ENCODE measurements at places on chromosomes 4 and X.

DNA sequence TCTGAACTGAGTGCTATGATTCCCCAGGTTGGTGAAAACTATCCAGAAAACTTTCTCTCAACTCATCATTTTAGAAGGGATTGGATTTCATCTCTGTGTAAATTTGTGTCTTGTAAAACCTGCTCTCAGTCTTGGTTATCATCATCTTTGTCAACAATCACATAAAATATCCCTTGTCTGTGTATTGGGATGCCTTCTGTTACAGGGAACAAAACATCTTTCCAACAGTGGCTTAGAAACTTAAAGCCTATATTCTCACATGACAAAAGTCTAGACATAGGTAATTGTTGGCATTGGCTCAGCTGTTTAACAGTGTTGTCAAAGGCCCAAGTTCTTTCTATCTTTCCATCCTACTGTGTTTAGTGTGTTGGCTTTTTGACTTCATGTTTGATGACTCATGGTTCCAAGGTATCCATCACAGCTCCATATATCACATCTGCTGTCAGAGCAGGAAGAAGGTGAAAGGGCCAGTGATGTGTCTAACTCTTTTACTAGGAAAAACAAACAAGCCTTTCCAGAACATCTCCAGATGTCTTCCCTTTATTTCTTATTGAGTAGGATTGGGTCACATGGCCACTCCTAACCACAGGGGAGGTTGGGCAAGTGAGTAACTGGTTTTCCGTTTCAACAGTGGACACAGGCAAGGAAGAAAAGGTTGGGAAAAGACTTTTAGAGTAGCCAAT is 65.0 kb downstream of the PHEX start:
- DNase-seq: no peak

GRCh38 chrX:21638311-21638710 is 19.8 kb downstream of the KLHL34 start:
- no peak for DNase-seq

DNA sequence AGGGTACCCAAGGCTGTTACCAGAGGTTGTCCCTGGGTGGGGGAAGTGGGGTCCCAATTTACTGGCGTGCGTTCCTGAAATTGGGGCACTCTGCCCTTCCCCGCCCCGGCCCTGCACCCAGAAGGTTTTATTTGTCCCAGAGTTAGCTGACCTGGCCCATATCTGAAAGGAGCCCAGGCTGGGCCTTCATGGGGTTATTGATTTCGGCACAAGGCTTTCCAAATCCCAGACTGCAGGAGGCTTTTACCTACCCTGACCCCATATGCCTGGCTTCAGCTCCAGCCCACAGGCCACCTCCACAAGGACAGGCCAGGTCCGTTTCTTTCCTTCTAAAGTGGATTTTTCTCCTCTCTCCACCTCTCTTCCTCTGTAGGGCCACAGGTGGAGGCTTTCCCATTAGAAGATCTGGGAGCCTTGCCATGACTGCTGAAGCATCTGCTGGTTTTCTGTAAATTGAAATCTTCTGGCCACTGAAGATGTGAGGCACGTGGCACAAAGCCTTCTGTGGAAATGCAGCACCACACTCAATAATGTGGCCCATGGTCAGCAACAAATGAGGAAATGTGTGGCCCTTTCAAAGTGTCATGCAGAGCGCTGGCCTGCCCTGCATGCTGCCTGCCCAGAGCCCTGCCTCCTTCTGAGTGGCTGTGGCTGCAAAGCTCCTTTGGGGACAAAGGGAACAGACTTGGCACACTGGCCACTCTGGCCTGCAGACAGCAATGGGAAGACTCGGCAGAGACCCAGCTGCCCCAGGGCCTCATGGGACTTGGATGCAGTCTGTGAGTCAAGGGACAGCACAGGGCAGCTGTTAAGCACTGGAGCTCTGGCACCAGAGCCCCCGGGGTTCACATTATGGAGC is 43.1 kb upstream of the MTM1 start:
- DNase-seq: no peak

GRCh38 chr4:33200377-33200776 is 2480.2 kb downstream of the PCDH7 start:
- DNase-seq: no peak

- DNase-seq: no peak
Measured at GRCh38 chr4:177263818-177264217, 45.9 kb upstream of the NEIL3 start.

DNA sequence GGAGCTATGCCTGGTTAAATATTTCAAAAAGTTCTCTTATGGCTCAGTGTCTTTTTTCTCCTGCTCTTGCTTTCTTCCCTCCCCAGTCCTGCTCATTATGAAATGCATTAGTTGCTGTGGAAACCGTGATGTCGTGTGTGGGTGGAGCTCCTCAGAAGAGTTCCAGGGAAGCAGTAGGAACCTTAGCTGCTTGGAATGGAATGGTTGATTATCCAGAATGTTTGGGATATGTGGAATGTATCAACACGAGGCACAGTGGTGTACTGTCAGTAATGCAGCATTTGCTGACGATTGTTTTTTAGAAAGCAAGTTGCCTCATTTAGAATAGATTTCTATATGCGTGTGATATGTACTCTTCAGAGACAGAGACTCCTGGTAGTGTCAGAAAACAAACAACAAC is 333.2 kb downstream of the ARHGAP10 start:
- no peak for DNase-seq

DNA sequence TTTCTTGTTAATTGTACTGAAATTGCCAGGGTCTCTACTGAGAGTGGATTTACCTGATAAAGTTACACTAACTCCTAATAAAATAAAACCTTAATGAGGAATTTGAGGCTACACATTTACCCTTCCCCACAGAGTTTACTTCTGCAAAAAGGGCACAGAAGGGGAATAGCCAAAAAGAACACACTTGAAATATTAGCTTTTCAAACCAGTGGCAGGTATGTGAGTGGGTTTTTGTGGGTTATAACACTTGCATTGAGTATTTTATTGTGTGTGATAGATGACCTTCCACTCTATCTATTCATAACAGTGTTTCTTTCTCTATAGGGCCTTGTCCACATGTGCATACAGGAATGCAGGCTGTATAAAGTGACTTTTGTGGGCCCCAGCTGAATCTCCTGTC is 5.0 kb upstream of the GPR174 start:
- DNase-seq: no peak

GRCh38 chrX:100207331-100208024 is 202.6 kb downstream of the PCDH19 start:
- no peak for DNase-seq

GRCh38 chrX:151359931-151360871 is 36.8 kb upstream of the VMA21 start:
- peak; percentile 15 for DNase-seq

GRCh38 chr4:125316791-125317524 is 2.2 kb downstream of the FAT4 start:
- DNase-seq: no peak

DNA sequence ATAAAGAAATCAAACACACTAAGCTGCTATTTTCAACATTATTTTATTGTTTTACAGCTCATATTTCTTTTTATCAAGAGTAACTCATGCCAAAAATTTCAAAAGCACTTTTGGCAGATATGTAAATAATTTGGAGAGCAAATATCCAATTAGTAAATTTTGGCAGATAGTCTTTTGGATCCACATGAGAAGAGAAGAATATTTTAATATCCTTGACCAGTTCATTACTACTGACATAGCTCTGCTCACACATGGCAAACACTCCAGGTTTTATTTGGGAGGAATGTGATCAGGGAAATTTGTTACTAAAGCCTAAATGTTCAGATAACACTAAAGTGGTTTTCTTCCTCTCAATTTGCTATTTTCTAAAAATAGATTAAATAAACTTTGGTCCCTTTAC is 1054.3 kb downstream of the FAT4 start:
- no peak for DNase-seq

- DNase-seq: no peak
Measured at GRCh38 chr4:19540859-19541540, 710.7 kb upstream of the SLIT2 start.

DNA sequence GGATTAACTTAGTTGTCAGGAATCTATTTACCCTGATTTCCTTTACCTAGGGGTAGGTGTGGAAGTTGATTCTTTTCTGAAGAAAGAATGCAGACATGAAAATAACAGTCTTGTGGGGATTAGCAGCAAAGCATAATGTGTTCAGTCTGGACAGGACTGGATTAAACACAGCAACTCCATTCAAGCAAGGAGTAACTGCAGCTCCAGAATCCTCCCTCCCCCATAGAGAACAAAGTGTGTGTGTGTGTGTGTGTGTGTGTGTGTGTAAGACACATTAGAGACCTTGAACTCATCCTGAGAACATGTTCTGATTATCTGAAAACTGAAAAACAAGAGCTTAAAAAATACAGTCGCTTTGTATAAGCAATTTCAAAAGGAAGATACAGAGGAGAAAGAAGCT is 9.3 kb downstream of the C4orf54 start:
- no peak for DNase-seq

- no peak for DNase-seq
Measured at GRCh38 chrX:82848111-82848510, 660.0 kb upstream of the POU3F4 start.

- no peak for DNase-seq
Measured at GRCh38 chrX:150293311-150294013, 69.7 kb upstream of the MAMLD1 start.

DNA sequence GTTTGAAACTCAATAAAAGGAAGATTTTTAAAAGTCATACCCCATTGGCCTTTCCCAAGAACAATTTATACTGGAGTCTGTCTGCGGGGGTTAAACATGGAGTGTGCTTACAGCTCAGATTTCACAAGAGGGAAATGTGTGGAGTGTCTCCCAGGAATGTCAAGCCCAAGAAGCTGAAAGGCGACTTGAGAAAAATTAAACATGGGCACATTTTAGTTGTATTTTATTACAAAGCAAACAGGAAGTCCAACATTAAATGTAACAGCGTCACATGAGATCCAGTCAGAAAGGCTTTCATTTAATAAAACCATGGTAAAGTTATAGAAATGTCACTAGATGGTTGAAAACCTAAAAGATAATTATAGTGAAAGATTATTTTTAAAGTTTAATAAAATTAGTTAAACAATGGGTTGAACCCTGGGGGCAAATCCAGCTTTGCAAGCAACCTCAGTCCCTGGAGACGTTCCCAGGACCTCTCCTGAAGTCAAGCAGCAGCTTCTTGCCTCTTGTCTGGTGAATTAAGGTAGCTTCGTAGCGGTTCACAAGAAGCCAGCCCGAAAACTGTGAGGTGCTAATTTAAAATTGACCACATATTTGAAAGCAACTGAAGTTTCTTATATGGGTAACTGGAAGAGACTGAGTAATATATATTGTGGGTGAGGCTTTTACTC is 168.4 kb upstream of the EDNRA start:
- no peak for DNase-seq

GRCh38 chrX:109841869-109842579 is 109.0 kb upstream of the ACSL4 start:
- no peak for DNase-seq

GRCh38 chr4:100690812-100691211 is 173.0 kb upstream of the EMCN start:
- no peak for DNase-seq

DNA sequence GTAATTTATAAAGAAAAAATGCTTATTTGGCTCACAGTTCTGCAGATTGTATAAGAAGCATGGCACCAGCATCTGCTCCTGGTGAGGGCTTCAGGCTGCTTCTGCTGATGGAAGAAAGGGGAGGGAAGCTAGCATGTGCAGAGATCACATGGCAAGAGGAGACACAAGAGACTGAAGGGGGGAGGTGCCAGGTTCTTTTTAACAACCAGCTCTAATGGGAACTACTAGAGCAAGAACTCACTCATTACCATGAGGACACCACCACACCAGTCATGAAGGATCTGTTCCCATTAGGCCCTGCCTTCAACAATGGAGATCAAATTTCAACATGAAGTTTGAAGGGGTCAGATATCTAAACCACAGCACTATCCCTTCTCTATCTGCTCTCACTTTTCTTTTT is 9.4 kb upstream of the COPS4 start:
- no peak for DNase-seq

DNA sequence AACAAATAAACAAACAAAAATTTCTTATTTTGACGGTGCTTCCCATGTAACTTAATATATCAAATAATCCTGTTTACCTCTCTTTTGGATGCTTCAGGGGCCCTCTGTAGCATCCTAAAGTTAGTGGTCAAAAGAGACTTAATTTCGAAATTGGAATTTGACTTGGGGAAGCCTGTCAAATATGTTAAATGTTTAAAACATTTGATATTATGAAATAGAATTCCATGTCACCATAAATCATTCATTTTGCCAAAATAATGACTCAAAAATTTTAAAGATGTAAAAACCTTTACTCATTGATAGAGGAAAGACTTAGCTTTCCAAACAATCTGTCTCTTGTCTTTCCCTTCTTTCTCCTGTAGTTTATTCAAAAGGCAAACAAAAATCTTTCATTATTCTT is 20.6 kb upstream of the TEX13A start:
- DNase-seq: no peak

DNA sequence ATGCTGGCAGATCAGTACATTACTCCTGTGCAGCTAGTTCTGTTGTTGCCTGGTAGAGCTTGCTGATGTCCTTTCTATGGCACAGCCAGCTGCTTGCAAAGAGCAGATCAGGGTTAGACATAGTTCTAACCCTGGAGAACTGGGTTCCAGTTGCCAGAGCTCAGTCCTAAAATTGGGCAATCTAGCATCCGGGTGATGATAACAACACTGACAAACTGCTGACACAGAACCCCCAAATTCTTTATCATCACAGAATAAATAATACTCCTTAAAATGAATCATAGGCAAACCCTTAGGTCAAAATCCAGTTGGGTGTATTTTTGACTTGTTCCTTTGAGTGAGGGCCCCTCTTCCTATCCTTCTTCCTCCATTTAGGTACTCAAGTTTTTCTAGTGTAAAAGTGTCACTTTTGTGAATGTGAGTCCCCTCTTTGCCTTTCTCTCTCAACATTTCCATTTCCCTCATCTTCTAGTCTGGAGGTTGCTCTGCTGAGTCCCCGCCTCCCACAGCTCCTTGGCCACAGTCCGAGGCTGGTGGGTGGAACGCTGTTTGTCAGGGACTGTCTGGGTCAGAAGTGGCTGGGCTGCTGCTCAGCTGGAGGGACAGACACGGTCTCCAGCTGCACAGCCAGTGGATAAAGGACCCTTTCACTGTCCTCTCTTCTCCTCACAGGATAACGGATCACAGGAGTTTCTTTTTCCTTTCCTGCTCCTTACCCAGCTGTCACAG is 93.6 kb upstream of the RASGEF1B start:
- DNase-seq: no peak

DNA sequence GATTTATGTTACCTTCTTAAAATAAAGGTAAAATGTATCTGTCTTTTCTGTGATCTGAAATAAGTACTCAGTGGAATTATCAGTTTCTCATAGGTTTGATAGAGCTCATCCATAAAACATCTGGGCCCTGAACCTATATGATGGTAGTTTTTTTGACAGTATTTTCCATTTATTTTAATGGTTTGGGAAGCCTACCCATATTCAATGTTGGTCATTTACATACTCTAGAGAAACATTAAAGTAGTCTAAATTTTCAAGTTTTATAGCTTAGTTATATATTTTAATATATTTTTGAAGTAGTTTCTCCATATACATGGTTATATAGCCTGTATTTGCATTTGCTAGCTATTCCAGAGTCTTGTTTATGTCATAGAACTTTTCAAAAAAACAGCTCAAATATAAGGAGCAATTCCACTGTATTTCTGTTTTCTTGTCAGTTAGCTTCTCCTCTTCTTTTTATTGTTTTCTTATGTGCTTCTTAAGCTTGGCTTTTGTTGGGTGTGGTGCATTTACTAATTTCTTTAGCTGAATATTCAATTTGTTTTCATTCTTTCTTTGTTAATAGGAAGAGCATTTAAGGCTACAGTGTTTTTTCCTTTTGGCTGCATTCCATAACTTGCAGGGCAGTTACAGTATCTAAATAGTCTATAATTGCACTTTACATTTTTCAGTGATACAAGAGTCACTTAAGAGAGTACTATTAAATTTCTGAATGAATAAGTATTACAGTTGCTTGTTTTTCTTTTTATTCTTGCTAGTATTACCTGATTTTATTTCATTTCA is 181.4 kb downstream of the DKK2 start:
- DNase-seq: no peak
